Smooth muscle cell of the pulmonary artery (primary cell): ENCODE measurements at places on chromosomes 12 and 14. TPM values are rescaled to one million over a fixed set of nuclear protein-coding genes. Genes with fewer than 3 reads are reported as not detected.

Gene C14orf119
- 58.3 and 60.9 TPM in 2 replicates for total RNA-seq

Gene CCER1
- not detected in 2 replicates for total RNA-seq

Gene MANSC4
- total RNA-seq = not detected in 2 replicates

Gene CMTM5
- 0.17 and 0.65 TPM in 2 replicates for total RNA-seq

Gene KRT79
- not detected in 2 replicates for total RNA-seq

Gene TAS2R46
- 2.6 and 4.8 TPM in 2 replicates for total RNA-seq

Gene MYL2
- total RNA-seq = not detected in 2 replicates

Gene RAD9B
- 0.40 and 0.46 TPM in 2 replicates for total RNA-seq

Gene FBLN5
- total RNA-seq = 54.9 and 65.9 TPM in 2 replicates

Gene METTL3
- total RNA-seq = 43.2 and 44.6 TPM in 2 replicates

Gene CIPC
- total RNA-seq = 13.6 and 17.7 TPM in 2 replicates

Gene HAL
- 1.2 TPM in 1 of 2 replicates, not detected in the other for total RNA-seq

Gene NEUROD4
- not detected in 2 replicates for total RNA-seq

Gene KRT3
- total RNA-seq = not detected in 2 replicates

Gene RPS6KA5
- 1.4 and 1.6 TPM in 2 replicates for total RNA-seq

Gene LAG3
- total RNA-seq = not detected in 2 replicates

Gene SCN8A
- 19.2 and 33.1 TPM in 2 replicates for total RNA-seq

Gene ETFRF1
- 11.6 and 16.5 TPM in 2 replicates for total RNA-seq

Gene RHOJ
- total RNA-seq = 5.0 and 11.6 TPM in 2 replicates

Gene FAM90A1
- 0.13 TPM in 1 of 2 replicates, not detected in the other for total RNA-seq

Gene ADGRD1
- total RNA-seq = 1.4 and 3.1 TPM in 2 replicates

Gene RPL10L
- total RNA-seq = not detected in 2 replicates

Gene IL31
- not detected in 2 replicates for total RNA-seq

Gene NDUFA12
- 49.8 and 50.5 TPM in 2 replicates for total RNA-seq

Gene PPHLN1
- 41.5 and 48.0 TPM in 2 replicates for total RNA-seq

Gene WSCD2
- not detected in 2 replicates for total RNA-seq

Gene POTEG
- not detected in 2 replicates for total RNA-seq

Gene LTBR
- total RNA-seq = 80.0 and 101 TPM in 2 replicates

Gene CABP1
- 1.6 and 21.4 TPM in 2 replicates for total RNA-seq

Gene SIX6
- not detected in 2 replicates for total RNA-seq
